ELR (cell line): ENCODE measurements at places on chromosomes 16 and 17.

GRCh38 chr17:70984873-70985272 is 815.5 kb downstream of the KCNJ2 start:
- DNase-seq = no peak

- DNase-seq = no peak
Measured at GRCh38 chr17:61442136-61442775, 10.0 kb upstream of the TBX4 start.

GRCh38 chr17:13096291-13096690 is 78.5 kb upstream of the ELAC2 start:
- no peak for DNase-seq

DNA sequence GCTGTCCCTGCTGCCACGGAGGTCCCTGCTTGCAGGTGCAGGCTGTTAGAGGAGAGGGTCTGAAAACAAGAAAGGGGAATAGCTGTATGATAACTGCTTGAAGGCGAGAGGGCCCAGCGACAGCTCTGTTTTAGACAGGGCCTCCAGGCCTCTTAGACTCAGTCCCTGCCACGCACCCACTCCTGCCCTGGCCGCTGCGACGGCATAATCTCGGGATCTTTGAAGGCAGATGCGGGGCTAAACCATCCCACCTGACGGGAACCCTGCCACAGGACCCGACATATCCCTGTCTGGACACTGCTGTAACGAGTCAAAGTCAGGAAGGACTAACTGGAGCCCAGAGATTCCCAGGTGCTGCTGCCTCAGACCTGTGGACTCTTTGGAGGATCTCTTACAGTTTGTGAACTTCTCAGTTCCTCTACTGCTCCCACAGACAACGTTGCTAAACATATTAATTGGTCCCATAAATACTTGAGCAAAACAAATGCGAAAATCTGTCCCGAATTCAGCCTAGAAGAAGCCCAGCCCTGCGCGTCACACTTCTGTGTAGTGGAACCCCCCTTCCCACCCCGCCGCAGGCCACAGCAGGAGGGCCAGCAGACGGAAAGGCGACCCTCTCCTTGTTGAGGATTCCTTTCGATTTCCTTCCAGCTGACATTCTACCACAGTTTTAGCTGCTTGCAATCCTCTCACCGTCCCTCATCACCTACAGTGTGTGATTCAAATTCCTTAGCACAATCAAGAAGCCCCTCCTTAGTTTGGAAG is 998 bp upstream of the TMEM11 start:
- peak; percentile 33 for DNase-seq

GRCh38 chr16:87423429-87423828 is 31.3 kb downstream of the MAP1LC3B start:
- DNase-seq = no peak

- no peak for DNase-seq
Measured at GRCh38 chr16:88762258-88762870, 22.7 kb downstream of the PIEZO1 start.

GRCh38 chr17:4657678-4658077 is 16.2 kb upstream of the ALOX15 start:
- DNase-seq = no peak

GRCh38 chr16:69302301-69302700 is 8.8 kb upstream of the VPS4A start:
- no peak for DNase-seq

GRCh38 chr17:58285422-58285810 is 4.7 kb upstream of the MPO start:
- peak; percentile 11 for DNase-seq

- peak; percentile 64 for DNase-seq
Measured at GRCh38 chr16:58020628-58021521, 4.7 kb upstream of the MMP15 start.

DNA sequence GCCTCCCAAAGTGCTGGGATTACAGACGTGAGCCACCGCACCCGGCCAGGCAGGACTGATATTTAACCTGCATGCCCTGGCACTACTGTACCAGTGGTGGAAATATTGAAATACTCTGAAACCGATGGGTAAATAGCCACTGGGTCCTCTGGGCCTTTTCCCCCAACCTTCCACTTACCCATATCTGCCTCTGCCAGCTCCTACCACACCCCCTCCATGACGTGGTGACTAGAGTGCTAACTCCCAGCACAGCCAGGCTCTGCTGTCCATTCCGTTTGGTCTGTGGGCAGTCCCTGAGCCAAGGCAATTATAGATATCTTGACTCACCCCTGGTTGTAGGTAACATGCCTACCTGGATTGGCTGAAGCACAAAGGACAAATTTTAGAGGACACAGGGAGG is 187.8 kb downstream of the PRKCB start:
- DNase-seq = no peak

- DNase-seq = no peak
Measured at GRCh38 chr17:70989280-70989679, 819.9 kb downstream of the KCNJ2 start.

GRCh38 chr16:30355954-30356308 is 823 bp upstream of the CD2BP2 start:
- no peak for DNase-seq
